Kasumi-1 (cell line): ENCODE measurements at places on chromosomes 3 and 15.

- no peak for DNase-seq
Measured at GRCh38 chr15:39573844-39574243, 7.0 kb upstream of the THBS1 start.

GRCh38 chr3:37096975-37097374, 77.4 kb downstream of the LRRFIP2 start:
- DNase-seq = no peak

DNA sequence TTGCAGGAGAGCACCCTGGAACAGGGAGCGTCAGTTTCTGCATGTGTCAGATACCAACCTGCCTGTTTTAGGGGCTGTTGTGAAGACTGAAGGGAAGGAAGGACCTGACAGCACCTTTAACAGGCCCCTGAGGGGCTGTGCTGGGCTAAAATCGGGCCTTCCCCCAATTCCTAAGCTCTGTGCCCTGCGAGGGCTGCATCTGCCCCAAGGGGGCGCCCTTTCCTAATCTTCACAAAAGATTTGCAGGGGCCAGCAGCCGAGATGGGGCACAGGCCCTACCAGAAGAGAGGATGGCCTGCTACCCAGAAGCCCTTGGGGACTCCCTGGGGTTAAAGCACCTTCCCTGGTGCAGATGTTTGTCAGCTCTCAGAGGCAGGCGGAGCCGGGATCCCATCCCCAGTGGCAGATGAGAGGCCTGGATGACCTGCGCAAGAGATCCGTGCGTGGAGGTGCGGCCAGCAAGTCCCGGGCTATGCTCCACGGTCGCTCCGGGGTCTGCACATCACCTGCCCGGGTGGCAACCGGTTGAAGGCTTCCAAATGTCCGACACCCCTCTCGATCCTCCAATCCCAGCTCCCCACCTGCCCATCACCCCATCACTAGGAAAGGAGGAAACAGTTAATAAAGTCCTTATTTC, 53.6 kb downstream of the RHCG start:
- DNase-seq = peak; percentile 25

GRCh38 chr3:132721479-132722164, 587 bp downstream of the NPHP3 start:
- DNase-seq = peak; percentile 38

GRCh38 chr3:107910713-107911259, 180.0 kb downstream of the CD47 start:
- DNase-seq = no peak

DNA sequence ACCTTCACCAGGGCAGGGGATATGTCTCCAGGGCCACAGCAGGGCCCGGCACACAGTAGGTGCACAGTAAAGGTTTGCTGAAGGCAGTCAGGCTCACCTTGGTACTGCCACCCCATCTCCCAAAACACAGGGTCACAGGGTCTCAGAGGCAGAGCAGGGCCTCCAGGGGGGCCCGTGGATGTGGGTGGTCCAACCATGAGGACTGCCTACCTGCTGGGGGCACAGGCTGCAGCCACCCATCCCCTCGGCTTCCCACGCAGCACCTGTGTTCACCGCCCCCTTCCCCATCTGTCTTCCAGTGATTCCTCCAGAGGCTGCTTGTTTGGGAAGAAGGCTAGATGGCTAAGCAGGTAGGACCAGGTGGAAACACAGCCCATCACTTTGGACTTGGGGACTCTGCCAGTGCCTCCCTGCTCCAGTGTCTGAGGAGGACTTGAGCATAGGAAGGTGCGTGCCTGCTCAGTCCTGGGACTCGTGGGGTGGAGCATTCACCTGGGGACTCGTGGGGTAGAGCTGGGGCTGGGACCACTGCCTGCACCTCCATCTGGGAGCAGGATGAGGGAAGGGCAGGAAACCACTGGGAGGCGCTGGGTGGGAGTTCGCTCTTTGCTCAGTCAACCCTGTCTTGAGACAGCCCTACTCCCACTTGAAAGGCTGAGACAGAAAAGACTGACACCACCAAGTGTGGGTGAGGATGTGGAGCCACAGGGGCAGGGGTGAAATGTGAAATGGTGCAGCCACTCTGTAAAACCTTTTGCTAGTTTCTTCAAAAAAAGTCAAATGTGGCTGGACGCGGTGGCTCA, 18.8 kb upstream of the PLXND1 start:
- no peak for DNase-seq

- no peak for DNase-seq
Measured at GRCh38 chr3:45113625-45114050, 32.5 kb downstream of the CDCP1 start.

- DNase-seq = no peak
Measured at GRCh38 chr3:16355828-16356227, 90.8 kb downstream of the OXNAD1 start.

GRCh38 chr3:4474683-4475490, 7.8 kb upstream of the SUMF1 start:
- peak; percentile 91 for DNase-seq

GRCh38 chr15:77966540-77967234, 110.8 kb downstream of the TBC1D2B start:
- DNase-seq = peak; percentile 44

DNA sequence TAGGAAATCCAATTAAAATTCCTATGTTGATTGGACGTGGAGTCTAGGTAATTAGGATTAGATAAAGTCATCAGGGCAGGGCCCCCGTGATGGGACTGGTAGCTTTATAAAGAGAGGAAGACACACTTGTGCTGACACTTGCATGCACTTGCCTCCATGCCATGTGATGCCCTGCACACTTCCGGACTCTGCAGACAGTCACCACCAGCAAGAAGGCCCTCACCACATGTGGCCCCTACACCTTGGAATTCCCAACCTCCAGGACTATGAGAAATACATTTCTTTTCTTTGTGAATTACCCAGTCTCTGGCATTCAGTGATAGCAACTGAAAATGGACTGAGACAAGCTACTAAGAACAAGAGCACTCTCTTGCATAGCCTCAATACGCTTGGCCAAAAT, 90.6 kb downstream of the CRYGS start:
- DNase-seq = no peak

- peak; percentile 79 for DNase-seq
Measured at GRCh38 chr3:138834596-138835396, at the start of gene PIK3CB. PIK3CB (minus strand) TSS chr3:138834928; CDS start chr3:138759343, 75,585 bp downstream.

GRCh38 chr15:38128341-38128781, 124.3 kb upstream of the SPRED1 start:
- no peak for DNase-seq

GRCh38 chr3:5205165-5205941, 17.8 kb downstream of the EDEM1 start:
- DNase-seq = no peak

GRCh38 chr3:128180436-128180835, 27.2 kb downstream of the EEFSEC start:
- DNase-seq = no peak

DNA sequence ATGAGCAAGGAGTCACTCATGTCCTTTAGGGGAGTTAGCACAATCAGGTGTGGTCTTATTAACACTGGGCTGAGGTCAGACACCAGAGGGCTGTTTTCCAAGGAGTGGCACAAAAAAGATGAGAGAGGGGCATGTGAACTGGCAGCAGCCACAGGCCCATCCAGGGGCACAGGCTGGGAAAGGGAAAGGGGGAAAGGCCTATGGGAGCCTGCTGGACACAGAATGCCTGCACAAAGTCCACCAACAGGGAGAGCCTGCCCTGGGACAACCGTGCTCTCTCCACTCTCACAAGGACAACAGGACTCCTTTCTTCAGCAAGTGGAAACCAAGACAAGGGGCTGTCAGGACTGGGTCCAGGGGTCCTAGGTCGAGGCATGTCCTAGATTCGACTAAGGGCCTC, 109.6 kb downstream of the ADCY5 start:
- no peak for DNase-seq

DNA sequence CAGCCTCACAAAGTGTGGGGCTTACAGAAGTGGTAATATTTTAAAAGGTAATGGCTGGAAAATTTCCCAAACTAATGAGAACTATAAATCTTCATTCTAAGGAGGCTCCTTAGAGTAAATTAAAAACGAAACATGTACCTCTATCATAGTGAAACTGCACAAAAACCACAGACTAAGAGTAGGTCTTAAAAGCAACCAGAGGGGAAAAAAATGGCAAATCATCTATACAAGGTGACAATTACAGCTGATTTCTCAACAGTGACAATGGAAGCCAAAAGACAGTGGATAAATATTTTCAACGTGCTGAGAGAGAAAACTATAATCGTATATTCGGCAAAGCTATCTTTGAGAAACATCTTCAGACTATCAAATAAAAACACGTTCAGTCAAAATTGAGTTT, 20.6 kb downstream of the HEG1 start:
- DNase-seq = no peak

DNA sequence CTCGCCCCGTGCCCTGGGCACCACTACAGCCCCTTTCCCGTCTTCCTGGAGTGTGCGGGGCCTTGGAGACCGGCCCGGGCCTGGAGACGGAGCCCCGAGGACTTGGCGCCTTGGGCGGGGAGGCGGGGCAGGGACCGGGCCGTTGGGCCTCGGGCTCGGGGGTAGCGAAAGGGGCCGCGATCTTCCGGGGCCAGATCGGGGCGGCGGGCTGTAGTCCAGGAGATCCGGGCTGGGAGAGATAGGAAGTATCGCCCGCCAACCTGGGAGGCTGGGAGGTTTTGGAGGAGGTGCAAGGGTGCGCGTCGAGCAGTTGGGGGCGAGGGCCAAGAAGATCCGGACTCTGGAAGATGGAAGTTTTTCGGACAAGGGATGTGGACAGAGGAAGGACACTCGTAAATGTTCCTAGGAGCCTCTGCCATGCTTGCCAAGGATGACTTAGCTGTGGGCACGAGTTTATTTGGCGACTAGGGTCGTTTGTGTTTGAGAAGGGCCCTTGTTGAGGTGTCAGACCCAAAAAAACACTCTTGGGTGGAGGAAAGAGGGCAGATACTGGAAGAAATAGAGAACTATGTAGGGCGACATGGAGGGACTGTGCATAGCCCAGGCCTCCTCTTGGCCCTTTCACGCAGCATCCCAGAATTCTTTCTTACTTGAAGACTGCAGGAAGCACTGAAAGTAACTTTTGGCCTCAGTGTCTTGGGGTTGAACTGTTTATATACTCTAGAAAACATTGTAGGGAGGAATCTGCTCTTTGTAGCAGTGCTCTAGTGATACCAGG, 712 bp downstream of the RTF1 start:
- no peak for DNase-seq

DNA sequence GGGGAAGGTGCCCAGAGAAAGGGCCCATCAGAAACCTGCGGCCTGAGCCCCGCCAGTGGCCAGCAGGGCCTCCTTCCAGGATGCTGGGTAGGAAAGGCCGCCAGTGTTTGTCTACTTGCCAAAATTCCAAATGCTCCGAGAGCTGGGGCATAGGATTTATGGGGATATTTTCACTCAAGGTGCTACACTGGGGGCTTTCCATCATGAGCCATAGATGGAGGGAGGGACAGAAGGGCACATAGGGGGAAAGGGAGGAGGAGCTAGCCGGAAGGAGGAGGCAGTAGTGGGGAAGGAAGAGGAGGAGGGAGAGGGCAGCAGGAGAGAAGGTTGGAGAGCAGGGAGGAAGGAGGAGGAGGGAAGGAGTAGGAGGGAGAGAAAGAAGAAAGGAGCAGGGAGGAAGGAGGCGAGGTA, 494.7 kb upstream of the PROK2 start:
- DNase-seq = no peak
